ENCODE measurements at places on chromosomes 16 and 17.

- DNase-seq, result no peak
These were observed 119.5 kb downstream of the MSI2 start for GRCh38 chr17:57375770-57376225.

- no peak for DNase-seq
These were observed 35.2 kb downstream of the SLFN11 start for GRCh38 chr17:35338230-35338629.

GRCh38 chr17:81804559-81805399, 829 bp downstream of the GCGR start:
- no peak for DNase-seq

DNA sequence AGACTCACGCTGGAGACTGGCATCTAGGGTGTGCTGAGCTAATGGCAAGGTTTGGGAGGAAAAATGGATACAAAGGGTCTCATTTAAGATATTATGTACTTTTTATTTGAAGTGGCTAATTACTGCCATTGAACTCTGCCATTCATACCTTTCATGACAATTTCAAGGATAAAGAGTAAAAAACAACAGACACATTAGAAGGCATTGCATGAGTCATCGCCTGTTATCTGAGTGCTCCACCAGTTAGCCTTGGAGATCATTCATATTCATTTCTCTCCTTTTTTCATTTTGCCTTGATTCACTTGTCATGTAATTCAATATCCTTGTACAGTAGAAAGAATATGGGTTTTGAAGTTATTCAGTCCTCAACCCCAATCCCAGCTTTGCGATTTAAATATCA, 109.5 kb downstream of the CDH8 start:
- no peak for DNase-seq

GRCh38 chr17:1511290-1511689, 5.1 kb downstream of the INPP5K start:
- no peak for DNase-seq

DNA sequence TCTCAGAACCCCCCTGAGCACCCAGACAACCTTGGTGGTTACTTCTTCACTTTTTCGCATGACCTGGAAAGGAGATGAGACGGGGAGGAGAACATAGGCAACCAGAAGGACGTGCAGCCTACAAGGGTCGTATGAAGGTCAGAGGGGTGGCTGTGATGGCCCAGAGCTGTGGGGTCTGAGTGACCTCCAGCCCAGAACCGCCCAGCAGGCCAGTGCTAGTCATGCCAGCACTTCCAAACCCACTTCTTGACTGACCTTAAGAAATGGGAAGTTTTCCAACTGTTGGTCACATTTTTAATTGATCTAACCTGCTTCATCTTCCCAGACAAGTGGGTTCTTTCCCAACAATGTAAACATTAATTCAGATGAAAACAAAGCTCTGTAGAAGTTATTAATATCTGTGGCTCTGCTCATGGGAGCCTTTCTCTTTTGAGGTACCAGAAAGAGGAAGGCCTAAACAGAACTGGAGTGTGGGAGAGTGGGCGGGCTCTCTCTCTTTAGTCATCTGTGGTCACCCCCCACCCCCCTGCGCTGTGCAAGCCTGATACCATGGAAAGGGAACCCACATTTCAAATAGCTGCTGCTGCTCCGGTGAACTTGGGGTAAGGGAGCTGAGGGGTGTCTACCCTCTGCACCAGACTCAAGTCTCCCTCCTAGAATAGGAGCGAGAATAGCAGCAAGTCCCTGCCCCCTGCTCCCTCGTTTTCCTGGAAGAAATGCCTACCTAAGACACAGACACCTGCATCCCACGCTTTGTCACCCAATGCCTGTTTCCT, 101.6 kb downstream of the RAB11FIP4 start:
- no peak for DNase-seq

Data from activated naive CD4-positive, alpha-beta T cell (primary cell).